ENCODE measurements at places on chromosomes 16 and 17. TPM values are rescaled to one million over a fixed set of nuclear protein-coding genes. Genes with fewer than 3 reads are reported as not detected.

WSB1 gene
- 261 TPM for polyA plus RNA-seq

ANKRD40CL gene
- polyA plus RNA-seq = not detected

KRT24 gene
- not detected for polyA plus RNA-seq

NPW gene
- polyA plus RNA-seq = 4.0 TPM

CA7 gene
- polyA plus RNA-seq = 4.7 TPM

KREMEN2 gene
- polyA plus RNA-seq = 7.0 TPM

NUP93 gene
- polyA plus RNA-seq = 162 TPM

CES1 gene
- 0.80 TPM for polyA plus RNA-seq

ZNF598 gene
- 43.0 TPM for polyA plus RNA-seq

PPM1E gene
- polyA plus RNA-seq = 5.0 TPM

ATP2A1 gene
- polyA plus RNA-seq = 1.7 TPM

KRTAP4-3 gene
- polyA plus RNA-seq = not detected

ZFP90 gene
- 9.2 TPM for polyA plus RNA-seq

SLC12A3 gene
- 0.03 TPM for polyA plus RNA-seq

ALOX12 gene
- polyA plus RNA-seq = 1.4 TPM

CD300E gene
- polyA plus RNA-seq = not detected

SULT1A1 gene
- 2.0 TPM for polyA plus RNA-seq

TP53TG3B gene
- not detected for polyA plus RNA-seq

CTRB1 gene
- not detected for polyA plus RNA-seq

SLC35G6 gene
- polyA plus RNA-seq = 0.05 TPM

TNP2 gene
- not detected for polyA plus RNA-seq

KRTAP4-1 gene
- polyA plus RNA-seq = 0.16 TPM

HCRT gene
- not detected for polyA plus RNA-seq

TPSB2 gene
- polyA plus RNA-seq = 0.08 TPM

DPEP2 gene
- polyA plus RNA-seq = not detected

ABCA3 gene
- polyA plus RNA-seq = 8.8 TPM

RHBDL3 gene
- polyA plus RNA-seq = 15.9 TPM

SDR42E2 gene
- polyA plus RNA-seq = 0.08 TPM

KRT40 gene
- not detected for polyA plus RNA-seq

NHLRC4 gene
- 0.60 TPM for polyA plus RNA-seq

HES7 gene
- 0.55 TPM for polyA plus RNA-seq

ITGA2B gene
- 12.4 TPM for polyA plus RNA-seq

ITGB3 gene
- 0.08 TPM for polyA plus RNA-seq

FMNL1 gene
- 2.5 TPM for polyA plus RNA-seq

ERN2 gene
- 4.4 TPM for polyA plus RNA-seq

MT1F gene
- 28.2 TPM for polyA plus RNA-seq

TPSG1 gene
- polyA plus RNA-seq = not detected

CRISPLD2 gene
- 3.6 TPM for polyA plus RNA-seq

MILR1 gene
- not detected for polyA plus RNA-seq

CRYBA1 gene
- polyA plus RNA-seq = not detected

PNMT gene
- 10.9 TPM for polyA plus RNA-seq

DPEP3 gene
- 12.7 TPM for polyA plus RNA-seq

SLFN12L gene
- not detected for polyA plus RNA-seq

TMEM204 gene
- 0.03 TPM for polyA plus RNA-seq

NUTF2 gene
- polyA plus RNA-seq = 382 TPM

All from H1 (cell line).